ENCODE measurements at places on chromosomes 11 and 22. TPM values are rescaled to one million over a fixed set of nuclear protein-coding genes. Genes with fewer than 3 reads are reported as not detected.

USP2 gene
- total RNA-seq: 173 TPM

OR51E2 gene
- total RNA-seq: not detected

IFITM10 gene
- 0.77 TPM for total RNA-seq

SLC5A1 gene
- total RNA-seq: 223 TPM

RASSF10 gene
- total RNA-seq: 0.42 TPM

SLC43A3 gene
- 20.6 TPM for total RNA-seq

SMIM35 gene
- total RNA-seq: not detected

TMPRSS13 gene
- 0.15 TPM for total RNA-seq

OR51I1 gene
- not detected for total RNA-seq

ST14 gene
- total RNA-seq: 2.1 TPM

SAA1 gene
- 7.1 TPM for total RNA-seq

SNRPD3 gene
- 73.7 TPM for total RNA-seq

RIMBP3C gene
- total RNA-seq: not detected

MIAT gene
- total RNA-seq: 1.9 TPM

TTC12 gene
- total RNA-seq: 7.7 TPM

SLC22A25 gene
- not detected for total RNA-seq

PRR5 gene
- total RNA-seq: 2.9 TPM

MGAT3 gene
- 6.3 TPM for total RNA-seq

TSPAN18 gene
- 94.6 TPM for total RNA-seq

POTEH gene
- not detected for total RNA-seq

MS4A8 gene
- not detected for total RNA-seq

PPME1 gene
- total RNA-seq: 31.2 TPM

WNT7B gene
- total RNA-seq: not detected

MUC2 gene
- not detected for total RNA-seq

TRIM49C gene
- total RNA-seq: not detected

ROBO4 gene
- total RNA-seq: 27.6 TPM

SLC25A17 gene
- total RNA-seq: 3.3 TPM

ADM gene
- total RNA-seq: 23.4 TPM

CHADL gene
- 25.4 TPM for total RNA-seq

RANGAP1 gene
- total RNA-seq: 46.2 TPM

PDGFB gene
- total RNA-seq: 19.9 TPM

TEF gene
- total RNA-seq: 25.4 TPM

TREH gene
- total RNA-seq: not detected

ARHGAP42 gene
- 5.7 TPM for total RNA-seq

TRIM48 gene
- not detected for total RNA-seq

IL10RA gene
- total RNA-seq: 6.0 TPM

DDI1 gene
- not detected for total RNA-seq

MMP8 gene
- total RNA-seq: not detected

BIRC3 gene
- 8.2 TPM for total RNA-seq

NRXN2 gene
- total RNA-seq: 0.97 TPM

OR5AP2 gene
- total RNA-seq: not detected

Data from left ventricle myocardium superior (tissue), 1 donor.